Psoas muscle (tissue), 8 donors: ENCODE measurements at places on chromosomes 2 and 18. TPM values are rescaled to one million over a fixed set of nuclear protein-coding genes. Genes with fewer than 3 reads are reported as not detected.

The C1QL2 gene
- polyA plus RNA-seq: not detected

The TMEM169 gene
- polyA plus RNA-seq: 0.08 TPM

The IL1RN gene
- polyA plus RNA-seq: 0.09 TPM

The TUBA3E gene
- polyA plus RNA-seq: not detected

The TXNDC2 gene
- not detected for polyA plus RNA-seq

The TMEM247 gene
- not detected for polyA plus RNA-seq

The PDE6D gene
- polyA plus RNA-seq: 21.1 TPM

The AGXT gene
- 1.3 TPM for polyA plus RNA-seq

The CFC1 gene
- polyA plus RNA-seq: not detected

The MREG gene
- polyA plus RNA-seq: 6.8 TPM

The DNAH7 gene
- polyA plus RNA-seq: 0.04 TPM

The VSNL1 gene
- polyA plus RNA-seq: 0.05 TPM

The TYMS gene
- 0.31 TPM for polyA plus RNA-seq

The RASGRP3 gene
- 9.3 TPM for polyA plus RNA-seq

The ITPRIPL1 gene
- polyA plus RNA-seq: 0.38 TPM

The EHD3 gene
- 1.3 TPM for polyA plus RNA-seq

The CYRIA gene
- 3.8 TPM for polyA plus RNA-seq

The SOS1 gene
- 24.7 TPM for polyA plus RNA-seq

The LDLRAD4 gene
- polyA plus RNA-seq: 1.8 TPM

The ARHGEF4 gene
- 3.7 TPM for polyA plus RNA-seq

The PFN4 gene
- polyA plus RNA-seq: 1.2 TPM

The HNMT gene
- 5.2 TPM for polyA plus RNA-seq

The NPPC gene
- 0.29 TPM for polyA plus RNA-seq

The CTNNA2 gene
- 0.17 TPM for polyA plus RNA-seq

The ATF2 gene
- 6.9 TPM for polyA plus RNA-seq

The RUFY4 gene
- polyA plus RNA-seq: 0.01 TPM

The GPR35 gene
- 0.30 TPM for polyA plus RNA-seq

The IL1R2 gene
- 0.86 TPM for polyA plus RNA-seq

The RGPD3 gene
- polyA plus RNA-seq: 0.35 TPM

The DHX57 gene
- 8.5 TPM for polyA plus RNA-seq

The KCNE4 gene
- polyA plus RNA-seq: 1.0 TPM

The OTOS gene
- polyA plus RNA-seq: not detected

The DPP10 gene
- polyA plus RNA-seq: not detected

The MEP1B gene
- not detected for polyA plus RNA-seq

The RPIA gene
- polyA plus RNA-seq: 18.2 TPM

The GALR1 gene
- polyA plus RNA-seq: under 0.01 TPM

The CRYGC gene
- not detected for polyA plus RNA-seq

The SERPINB2 gene
- not detected for polyA plus RNA-seq

The LYPD6 gene
- polyA plus RNA-seq: 0.04 TPM

The KCNG2 gene
- 0.04 TPM for polyA plus RNA-seq

The C1GALT1C1L gene
- polyA plus RNA-seq: 0.43 TPM

The CFAP65 gene
- not detected for polyA plus RNA-seq

The ING5 gene
- polyA plus RNA-seq: 14.5 TPM

The LIMS3 gene
- 9.9 TPM for polyA plus RNA-seq

The LRRC30 gene
- not detected for polyA plus RNA-seq

The FAP gene
- 1.6 TPM for polyA plus RNA-seq

The CHRNG gene
- 1.5 TPM for polyA plus RNA-seq

The PJVK gene
- 0.72 TPM for polyA plus RNA-seq

The PASK gene
- 0.44 TPM for polyA plus RNA-seq

The ERICH2 gene
- 0.17 TPM for polyA plus RNA-seq

The FEV gene
- polyA plus RNA-seq: not detected

The CHST9 gene
- not detected for polyA plus RNA-seq

The EIF2B4 gene
- 56.1 TPM for polyA plus RNA-seq

The MFSD2B gene
- 0.07 TPM for polyA plus RNA-seq

The PRSS56 gene
- polyA plus RNA-seq: 1.8 TPM

The ATP9B gene
- polyA plus RNA-seq: 8.6 TPM
